ENCODE measurements at places on chromosomes 3 and 15. TPM values are rescaled to one million over a fixed set of nuclear protein-coding genes. Genes with fewer than 3 reads are reported as not detected.

GRCh38 chr3:46909535-46910161, 32.1 kb downstream of the PTH1R start:
- DNase-seq = peak; percentile 77

GRCh38 chr15:80199366-80199765, 46.6 kb downstream of the FAH start:
- no peak for DNase-seq

GRCh38 chr3:85081191-85081906, 122.6 kb downstream of the CADM2 start:
- DNase-seq = no peak

DNA sequence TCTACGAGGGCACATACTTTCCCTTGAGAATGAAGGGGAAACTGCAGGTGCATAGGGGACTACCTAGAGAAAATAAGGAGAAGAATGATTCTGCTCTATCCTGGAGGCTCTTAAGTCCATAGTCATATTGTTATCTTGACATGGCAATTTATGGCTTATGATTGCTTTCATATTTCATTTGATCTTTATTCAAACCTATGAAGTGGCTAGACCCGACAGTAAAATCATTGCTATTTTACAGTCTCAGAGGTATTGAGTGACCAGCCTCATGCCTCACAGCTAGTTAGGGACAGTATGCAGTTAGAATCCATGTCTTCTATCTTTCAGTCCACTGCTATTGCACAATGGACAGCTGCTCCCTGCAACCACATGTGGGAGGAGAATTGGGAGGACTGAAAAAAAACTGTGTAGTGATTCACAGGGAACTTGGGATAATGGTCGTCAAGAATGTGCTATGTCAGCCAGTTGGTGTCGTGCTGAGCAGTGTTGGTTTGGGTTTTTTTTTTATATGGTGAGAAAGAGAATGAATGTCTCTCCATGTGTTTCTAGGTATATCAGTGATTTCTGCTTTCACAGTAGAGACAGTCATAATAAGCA, 63.2 kb upstream of the SPPL2A start:
- peak; percentile 87 for DNase-seq

GRCh38 chr3:88921986-88922385, 185.4 kb upstream of the EPHA3 start:
- no peak for DNase-seq

DNA sequence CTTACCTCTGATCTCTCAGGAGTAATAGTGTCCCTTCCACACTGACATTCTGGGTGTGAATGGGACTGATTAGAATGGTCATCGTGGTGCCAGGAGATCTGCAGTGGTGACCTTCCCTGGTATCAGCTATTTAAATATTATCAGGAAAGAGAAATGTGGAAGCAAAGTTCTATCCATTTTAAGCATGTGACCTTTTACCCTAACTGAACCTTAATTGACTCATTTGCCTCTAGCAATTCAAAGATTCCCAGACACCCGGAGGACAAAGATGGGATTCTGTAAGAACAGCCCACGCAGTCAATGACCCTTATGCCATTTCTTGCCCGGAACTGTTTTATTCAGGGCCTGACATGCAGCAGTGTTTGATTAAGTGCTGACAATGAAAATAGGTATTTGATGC, 10.3 kb downstream of the LIPC start:
- DNase-seq = no peak

DNA sequence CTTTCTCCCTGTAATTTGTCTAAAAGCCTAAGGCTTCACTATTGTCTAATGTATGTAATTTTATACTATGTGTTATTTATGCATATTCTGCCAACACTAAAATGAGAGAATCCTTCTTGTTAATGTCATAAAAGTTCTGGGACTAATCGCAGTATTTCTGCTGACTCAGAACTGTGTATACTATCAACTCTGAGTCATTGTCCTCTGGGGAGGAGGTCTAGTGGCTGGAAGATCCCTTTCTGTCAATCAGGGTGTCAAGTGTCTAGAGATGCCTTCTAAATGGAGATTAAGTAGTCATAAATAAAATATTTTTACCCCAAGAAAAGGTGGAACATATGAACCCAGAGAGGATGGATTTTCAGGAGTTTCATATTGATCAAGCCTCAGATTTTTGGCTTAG, 473.4 kb downstream of the AGBL1 start:
- no peak for DNase-seq

DNA sequence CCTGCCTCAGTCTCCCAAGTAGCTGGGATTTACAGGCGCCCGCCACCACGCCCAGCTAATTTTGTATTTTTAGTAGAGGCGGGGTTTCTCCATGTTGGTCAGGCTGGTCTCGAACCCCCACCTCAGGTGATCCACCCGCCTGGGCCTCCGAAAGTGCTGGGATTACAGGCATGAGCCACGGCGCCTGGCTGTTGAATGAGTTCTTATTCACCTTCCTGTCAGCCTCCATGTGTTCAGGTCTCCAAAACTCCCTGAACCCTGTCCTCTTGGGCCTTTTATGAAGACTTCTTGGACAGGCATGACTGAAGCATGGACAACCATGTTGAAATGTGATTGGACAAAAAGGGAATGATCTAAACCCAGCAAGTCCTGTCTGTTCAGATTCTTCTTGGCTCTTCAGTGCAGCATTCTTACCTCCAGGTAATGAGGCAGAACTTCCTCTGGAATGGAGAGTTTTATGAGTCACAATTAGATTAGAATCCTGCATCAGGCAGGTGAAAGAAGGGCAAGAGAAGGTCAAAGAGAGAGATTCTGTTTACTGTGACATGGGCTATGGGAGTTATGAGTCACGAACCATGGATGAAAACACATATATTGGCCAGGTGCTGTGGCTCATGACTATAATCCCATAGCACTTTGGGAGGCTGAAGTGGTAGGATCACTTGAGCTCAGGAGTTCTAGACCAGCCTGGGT, 23.1 kb upstream of the EIF4A2 start:
- DNase-seq = no peak

AP3B2 gene
- total RNA-seq = not detected

NTRK3 gene
- total RNA-seq = not detected

AADACL2 gene
- not detected for total RNA-seq

All from HFFc6 (cell line).